T-helper 17 cell (primary cell): ENCODE measurements at places on chromosomes 7 and 10. TPM values are rescaled to one million over a fixed set of nuclear protein-coding genes. Genes with fewer than 3 reads are reported as not detected.

The HEPACAM2 gene
- not detected for total RNA-seq

The ZNF467 gene
- 8.4 TPM for total RNA-seq

The C7orf33 gene
- not detected for total RNA-seq

The SLC16A9 gene
- total RNA-seq: 0.18 TPM

The LHFPL3 gene
- not detected for total RNA-seq

The TACC2 gene
- total RNA-seq: not detected

The ASL gene
- 12.7 TPM for total RNA-seq

The APBB1IP gene
- 73.9 TPM for total RNA-seq

The KIAA1549 gene
- total RNA-seq: not detected
